ENCODE measurements at places on chromosomes 5 and 9.

GRCh38 chr9:81132318-81132717 is 557.0 kb downstream of the TLE1 start:
- no peak for DNase-seq

- no peak for DNase-seq
Observed at GRCh38 chr9:127051881-127052595, 70.4 kb downstream of the ANGPTL2 start.

DNA sequence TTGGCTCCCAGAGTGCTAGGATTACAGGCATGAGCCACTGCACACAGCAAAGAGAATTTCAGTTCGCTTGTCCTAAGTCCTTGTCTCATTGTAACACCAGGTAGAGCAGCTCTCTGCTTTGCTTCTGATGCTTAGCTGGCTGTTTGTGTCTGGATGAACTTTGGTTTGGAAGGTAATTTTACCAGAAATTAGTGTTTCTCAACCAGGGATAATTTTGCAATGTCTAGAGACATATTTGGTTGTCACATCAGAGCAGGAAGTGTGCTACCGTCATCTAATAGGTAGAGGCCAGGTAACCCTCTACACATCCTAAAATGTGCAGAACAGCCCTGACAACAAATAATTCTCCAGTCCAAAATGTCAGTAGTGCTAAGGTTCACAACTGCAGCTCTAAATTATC is 108.8 kb downstream of the SNX18 start:
- no peak for DNase-seq

GRCh38 chr5:14364096-14364495 is 217.5 kb upstream of the OTULINL start:
- no peak for DNase-seq

- DNase-seq = no peak
Observed at GRCh38 chr9:6226696-6227095, 11.1 kb downstream of the IL33 start.

DNA sequence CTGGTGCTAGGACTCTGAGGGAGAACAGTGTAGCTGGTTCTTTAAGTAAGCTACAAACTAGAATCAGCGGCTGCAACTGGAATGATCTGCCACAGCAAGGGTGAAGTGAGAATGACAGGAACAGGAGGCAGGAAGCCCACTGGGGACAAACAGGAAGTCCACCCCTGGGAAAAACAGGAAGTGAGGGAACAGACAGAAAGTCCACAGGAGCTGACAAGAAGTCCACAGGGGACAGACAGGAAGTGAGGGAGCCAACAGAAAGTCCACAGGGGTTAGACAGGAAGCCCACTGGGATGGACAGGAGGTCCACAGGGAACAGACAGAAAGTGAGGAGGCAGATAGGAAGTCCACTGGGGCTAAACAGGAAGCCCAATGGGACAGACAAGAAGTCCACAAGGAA is 15.5 kb downstream of the ADAMTS16 start:
- DNase-seq = no peak

- no peak for DNase-seq
Observed at GRCh38 chr9:112945620-112946208, 55.0 kb upstream of the SLC46A2 start.

DNA sequence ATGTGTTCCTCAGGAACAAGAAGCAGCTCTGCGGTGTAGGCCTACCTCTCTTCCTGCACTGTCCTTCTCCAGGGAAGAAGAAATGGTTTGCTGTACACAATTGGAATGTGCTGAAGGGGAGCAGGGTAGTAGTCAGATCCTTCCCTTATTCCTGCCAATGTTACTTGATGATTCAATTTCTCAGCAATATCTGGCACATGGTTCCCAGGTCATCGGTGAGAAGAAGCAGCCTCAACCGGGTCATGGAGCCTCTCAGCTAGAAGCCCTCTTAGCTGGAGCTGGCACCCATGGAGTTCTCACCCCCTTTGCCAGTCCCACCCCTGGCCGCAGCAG is 36.9 kb downstream of the ACTBL2 start:
- DNase-seq = no peak

DNA sequence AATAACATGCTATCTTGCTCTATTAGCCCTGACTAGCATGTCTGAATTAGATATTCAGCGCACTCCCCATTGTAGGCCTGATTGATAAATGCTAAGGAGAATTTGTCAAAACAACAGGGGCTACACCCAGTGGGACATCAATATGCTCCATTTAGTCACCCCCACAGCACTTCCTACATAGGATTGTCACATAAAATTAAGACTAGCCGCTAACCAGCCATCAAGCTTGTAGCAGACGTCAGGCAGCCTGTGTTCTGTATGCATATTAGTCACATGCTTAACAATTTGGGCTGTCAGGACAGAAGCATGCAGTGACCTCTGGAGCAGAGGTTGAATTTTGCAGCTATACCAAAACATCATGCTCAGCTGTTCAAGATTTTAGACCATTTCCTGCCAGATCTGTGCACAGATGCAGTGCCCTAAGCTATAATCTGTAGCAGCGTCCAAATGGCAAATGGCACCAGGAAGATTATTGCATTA is 197.4 kb upstream of the ISL1 start:
- DNase-seq = no peak
